OCI-LY7 (cell line): ENCODE measurements at places on chromosomes 6 and 20.
A peak's percentile ranks its signal among the peaks of the same experiment; 100 is the strongest.

GRCh38 chr6:1244941-1245340 lies 67.0 kb upstream of the FOXQ1 start:
- no peak for DNase-seq

DNA sequence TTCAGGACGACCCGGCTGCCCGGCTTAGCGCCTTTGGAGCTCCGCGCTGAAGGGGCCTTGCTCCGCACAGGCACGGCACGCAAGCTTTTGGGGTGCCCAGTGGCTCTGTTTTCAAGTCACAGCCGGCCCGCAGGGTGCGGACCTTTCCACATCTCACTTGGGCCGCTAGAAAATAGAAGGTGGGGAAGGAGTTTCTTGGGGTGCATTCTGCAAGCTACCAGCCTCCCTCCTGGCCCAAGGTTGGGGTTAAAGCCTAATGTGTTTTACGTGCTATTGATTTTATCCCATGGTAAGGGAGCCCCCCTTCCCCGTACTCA lies 561 bp downstream of the KAT14 start:
- no peak for DNase-seq

DNA sequence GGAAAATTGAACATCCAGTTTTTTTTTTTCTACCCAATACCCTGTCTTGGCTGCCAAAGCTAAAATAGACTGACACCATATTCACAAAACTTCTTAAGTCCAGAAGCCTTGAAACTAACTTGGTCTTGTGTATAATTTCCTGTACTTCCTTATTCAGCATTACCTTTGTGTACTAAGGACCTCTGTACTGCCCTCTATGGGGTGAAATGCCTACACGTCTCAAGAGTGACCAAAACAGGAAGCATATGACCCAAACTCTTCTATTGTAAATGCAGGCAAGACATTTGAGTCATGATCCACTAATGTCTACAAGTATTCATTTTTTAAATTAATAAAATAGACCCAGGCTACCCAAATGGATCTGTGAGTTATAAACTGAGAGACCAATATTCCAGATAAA lies 50.4 kb downstream of the HMGCLL1 start:
- DNase-seq = peak; percentile 39

- DNase-seq = no peak
Observed at GRCh38 chr6:166402582-166403277, 20.0 kb upstream of the MPC1 start.

GRCh38 chr6:80088637-80089036 lies 17.8 kb upstream of the BCKDHB start:
- no peak for DNase-seq

- no peak for DNase-seq
Observed at GRCh38 chr6:1554476-1555310, 55.0 kb upstream of the FOXC1 start.

GRCh38 chr6:30075790-30076732 lies 492 bp upstream of the RNF39 start:
- DNase-seq = no peak

DNA sequence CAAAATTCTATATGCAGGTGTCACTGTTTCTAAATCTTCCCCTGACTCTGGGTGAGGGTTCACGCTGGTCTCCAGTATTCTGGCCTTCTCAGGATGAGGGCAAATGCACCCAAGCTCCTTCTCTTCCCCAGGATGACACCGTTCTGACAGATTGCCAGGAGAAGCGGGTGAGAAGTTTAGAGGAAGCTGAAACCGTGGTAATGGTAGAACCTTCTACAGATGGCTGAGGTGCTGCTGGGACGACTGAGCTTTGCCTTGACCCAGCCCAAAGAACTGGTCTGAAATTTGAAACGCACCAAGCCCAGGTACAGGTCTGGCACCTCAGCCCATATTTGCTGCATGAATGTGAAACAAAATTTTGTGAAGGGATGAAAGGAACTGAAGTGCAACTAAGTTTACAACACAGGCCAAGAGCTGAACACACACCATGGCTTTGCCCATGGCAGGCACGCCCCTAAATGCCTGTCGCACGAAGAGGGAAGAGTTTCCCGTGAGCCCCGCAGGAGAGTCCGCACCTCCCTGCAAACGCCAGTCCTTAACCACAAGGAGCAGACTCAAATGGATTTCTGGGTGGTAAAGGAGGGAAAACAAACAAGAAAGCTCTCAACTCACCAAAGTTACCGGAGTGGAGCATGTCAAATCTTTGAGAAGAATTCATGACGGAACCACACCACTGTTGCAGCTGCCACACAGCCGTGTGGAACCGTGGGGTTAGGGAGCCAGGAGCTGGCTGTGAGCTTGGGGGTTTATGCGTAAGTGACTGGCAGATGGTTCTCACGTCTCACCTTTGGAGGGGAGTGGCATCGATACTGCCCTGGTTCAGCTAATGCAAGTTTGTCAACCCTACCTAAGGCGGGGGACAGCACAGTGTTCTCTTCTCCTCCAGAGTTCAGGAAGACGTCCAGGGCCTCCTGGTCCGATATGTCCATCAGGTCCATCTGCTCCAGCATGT lies 138.9 kb downstream of the DTNBP1 start:
- DNase-seq = no peak

DNA sequence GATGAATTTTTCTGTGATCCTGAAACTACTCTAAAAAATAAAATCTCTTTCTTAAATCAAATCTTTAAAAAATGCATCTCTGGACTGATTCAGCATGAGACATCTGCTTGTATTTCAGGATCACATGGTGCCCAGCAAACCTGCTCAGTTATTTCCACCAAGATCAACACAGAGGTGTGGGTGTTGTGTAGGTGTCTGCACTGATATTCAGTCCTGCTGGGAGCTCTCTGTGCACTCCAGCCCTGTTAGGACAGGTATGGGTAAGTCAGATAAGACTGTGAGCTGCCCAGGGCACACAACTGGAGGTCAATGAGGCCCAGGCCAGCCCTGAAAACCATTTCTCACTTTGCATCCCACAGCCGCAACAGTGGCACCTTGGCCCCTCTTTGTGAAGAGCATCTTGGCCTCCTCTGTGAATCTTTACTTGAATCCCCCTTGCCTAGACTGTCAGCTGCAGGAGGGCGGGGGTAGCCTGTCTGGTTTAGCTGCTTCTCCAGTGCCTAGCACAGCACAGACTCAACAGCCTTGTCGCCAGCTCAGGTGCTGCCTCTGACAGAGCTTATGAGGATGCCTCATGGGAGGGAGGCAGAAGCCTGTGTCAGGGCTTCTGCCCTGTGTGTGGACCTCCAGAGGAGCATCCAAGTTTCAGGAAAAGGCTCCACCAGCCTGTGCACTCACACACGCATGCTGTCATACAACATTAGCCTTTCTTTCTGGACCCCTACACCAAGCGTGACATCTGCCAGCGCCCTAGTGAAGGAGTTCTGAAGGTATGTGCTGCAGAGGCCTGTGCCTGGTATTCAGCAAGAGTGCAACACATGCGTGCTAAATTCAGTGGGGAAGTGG lies 187.6 kb upstream of the CST7 start:
- DNase-seq = no peak

GRCh38 chr6:53360093-53360912 lies 11.6 kb upstream of the ELOVL5 start:
- DNase-seq = peak; percentile 38

GRCh38 chr20:32858189-32858588 lies 534 bp upstream of the EFCAB8 start:
- DNase-seq = no peak

GRCh38 chr6:12339808-12340487 lies 49.8 kb downstream of the EDN1 start:
- no peak for DNase-seq

DNA sequence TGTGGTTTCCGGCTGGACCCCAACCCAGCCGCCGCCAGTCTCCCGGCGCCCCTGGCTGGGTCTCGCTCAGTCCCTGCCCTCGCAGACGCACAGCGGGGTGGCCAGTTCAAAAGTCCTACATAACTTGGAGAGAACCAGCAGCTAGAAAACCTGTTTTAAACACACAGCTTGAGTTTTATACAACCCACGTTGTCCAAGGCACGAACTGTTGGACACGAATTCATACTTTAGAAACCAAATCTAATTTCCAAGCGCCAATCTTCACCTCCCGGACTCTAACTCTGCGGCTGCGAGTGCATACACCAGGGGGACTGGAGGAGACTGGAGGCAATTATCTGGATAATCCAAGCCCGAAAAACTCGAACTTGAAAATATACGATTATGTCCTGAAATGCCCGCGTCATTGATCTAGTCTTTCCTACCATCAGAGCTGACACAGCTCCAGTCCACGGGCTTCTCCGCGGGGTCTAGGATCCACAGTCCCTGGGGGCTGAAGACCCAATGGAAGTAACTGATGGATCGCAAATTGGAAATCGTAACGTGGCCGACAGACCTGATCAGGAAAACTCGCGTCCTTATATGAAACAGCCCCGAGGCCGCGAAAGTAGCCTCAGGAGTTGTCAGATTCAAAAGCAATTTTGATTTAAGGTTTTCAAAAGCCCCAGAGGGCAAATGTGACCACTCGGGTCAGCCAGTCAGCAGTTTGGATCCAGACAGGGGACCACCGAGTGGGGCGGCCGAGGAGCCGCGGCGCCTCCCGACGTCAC lies 843 bp upstream of the HEY2 start:
- DNase-seq = no peak

GRCh38 chr6:97775012-97775411 lies 492.0 kb upstream of the MMS22L start:
- DNase-seq = no peak

DNA sequence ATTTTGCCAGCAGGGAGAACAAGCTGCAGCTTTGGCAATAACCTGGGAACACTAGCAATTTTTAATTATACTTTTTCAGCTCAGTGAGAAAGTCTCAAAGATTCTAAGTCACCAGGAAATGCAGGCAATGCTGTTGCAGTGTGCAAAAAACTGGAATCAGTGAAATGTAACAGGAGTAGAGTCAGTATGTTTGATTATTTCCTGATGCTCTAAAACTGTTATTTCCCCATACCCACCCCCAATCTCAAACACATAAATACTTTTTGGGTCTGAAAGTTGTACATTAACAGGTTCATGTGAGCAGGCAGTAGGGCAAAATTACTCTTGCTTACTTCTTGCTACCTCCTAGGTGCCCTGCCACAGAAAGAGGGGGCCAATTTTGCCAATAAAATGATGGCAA lies 65.4 kb upstream of the BEND6 start:
- DNase-seq = no peak

GRCh38 chr6:120274547-120274946 lies 925.0 kb upstream of the MAN1A1 start:
- DNase-seq = no peak

DNA sequence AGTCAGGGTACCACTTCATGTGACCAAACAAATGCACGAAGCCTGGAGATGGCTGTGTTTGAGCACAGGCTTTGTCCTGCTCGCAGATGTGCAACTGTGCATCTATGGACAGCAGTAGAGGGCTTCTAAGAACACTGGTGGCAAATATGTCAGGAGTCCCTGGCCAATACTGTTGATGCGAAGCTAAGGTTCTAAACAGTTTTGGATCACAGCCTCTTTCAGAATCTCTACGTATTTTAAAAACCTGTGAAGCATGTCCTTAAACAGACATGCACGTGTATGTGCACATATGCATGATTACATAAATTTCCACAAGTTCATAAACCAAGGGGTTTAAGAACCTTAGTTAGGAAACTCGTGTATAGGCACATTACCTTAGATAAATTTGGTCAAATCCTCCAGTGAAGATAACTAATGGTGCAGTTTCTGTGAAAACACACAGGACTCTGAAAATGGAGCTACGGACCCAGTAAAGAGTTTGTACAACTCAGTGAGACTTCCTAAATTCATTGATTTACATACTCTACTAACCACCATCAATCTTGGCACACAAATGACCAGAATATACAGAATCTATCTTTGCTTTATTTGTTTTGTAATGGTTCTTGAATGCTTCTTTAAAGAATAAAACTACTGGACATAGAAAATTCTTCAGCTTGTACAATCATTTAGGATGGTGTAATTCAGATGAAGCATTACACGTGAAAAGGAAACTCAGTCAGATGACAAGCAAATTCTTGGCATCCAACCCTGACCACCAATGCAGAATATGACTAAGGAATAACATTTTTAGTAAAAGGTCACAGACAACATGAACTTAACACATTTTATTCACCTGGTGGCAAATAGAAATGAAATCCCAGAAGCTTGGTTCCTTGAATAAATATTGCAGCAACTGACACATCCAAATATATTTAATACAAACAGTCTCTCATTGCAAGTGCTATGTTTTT lies 27.4 kb downstream of the KCNQ5 start:
- DNase-seq = no peak

DNA sequence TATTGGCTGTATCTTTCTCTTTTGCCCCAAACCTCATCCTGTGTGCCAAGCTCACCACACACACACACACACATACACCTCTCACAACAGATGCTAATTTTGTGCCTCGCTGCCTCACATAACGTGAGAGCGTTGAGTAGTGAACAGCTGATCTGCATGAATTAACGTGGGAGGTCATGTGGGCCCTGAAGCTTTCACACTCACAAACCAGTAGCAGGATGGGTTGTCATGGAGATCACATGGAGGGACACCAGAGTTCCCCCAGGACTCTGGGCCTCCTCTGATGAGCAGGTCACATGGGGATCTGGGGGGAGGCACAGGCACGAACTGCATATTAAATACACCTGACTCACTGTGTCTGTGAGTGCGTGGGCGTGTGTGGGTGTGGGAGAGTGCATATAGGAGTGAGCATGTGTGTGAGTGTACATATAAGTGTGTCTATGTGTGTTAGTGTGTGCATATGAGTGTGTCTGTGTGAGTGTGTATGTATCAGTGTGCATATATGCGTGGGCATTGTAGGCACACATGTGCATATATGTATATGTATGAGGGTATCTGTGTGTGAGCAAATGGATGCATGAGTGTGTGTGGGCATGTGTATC lies 62.7 kb upstream of the SULF2 start:
- DNase-seq = no peak

DNA sequence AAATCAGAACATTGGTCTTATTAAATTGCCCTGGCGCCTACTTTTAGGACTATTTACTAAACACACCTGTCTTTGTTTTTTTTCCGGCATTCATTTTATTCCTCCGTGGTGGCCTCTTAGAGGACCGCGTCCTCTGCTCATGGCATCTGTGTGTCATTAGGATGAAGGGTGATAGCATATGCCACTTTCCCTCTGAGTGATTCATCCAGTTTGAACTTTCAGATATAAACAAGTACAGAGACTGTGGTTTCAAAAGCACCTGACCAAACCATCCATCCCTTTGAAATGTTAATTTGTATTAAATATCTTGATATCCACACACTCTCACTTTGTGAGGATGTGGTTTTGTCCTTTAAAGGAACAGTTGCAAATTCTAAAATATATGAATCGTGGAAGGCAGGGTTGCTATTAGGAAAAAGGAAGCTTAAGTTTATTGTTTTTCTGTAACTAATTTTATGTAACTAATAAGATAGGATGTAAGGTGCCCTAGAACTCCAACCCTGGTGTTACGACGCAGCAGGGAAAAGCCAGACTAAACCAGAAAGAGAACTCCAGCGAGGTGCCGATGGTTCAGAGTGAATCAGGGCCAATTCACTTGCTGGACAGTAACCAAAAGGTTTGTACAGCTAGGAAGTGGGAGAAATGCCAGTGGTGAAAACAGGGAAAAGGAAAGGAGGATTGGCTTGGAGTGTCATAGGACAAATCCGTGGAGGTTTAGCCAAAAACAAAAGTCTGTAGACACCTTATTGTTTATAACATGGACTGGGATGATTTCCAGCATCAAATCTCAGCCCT lies 98.7 kb downstream of the SHLD1 start:
- DNase-seq = no peak

GRCh38 chr6:137094411-137095008 lies 49.7 kb upstream of the IL20RA start:
- DNase-seq = peak; percentile 83
